NCI-H1105 treated with DMSO at 0.1 percent for 48 hours (cell line): ENCODE measurements at places on chromosomes 7 and 10.

GRCh38 chr10:106493751-106494150 is 670.8 kb downstream of the SORCS1 start:
- no peak for DNase-seq

- no peak for DNase-seq
These were observed 86.2 kb downstream of the ZRANB1 start for GRCh38 chr10:125027871-125028869.

- DNase-seq, result no peak
These were observed 275.9 kb downstream of the PRPF18 start for GRCh38 chr10:13862546-13863233.

DNA sequence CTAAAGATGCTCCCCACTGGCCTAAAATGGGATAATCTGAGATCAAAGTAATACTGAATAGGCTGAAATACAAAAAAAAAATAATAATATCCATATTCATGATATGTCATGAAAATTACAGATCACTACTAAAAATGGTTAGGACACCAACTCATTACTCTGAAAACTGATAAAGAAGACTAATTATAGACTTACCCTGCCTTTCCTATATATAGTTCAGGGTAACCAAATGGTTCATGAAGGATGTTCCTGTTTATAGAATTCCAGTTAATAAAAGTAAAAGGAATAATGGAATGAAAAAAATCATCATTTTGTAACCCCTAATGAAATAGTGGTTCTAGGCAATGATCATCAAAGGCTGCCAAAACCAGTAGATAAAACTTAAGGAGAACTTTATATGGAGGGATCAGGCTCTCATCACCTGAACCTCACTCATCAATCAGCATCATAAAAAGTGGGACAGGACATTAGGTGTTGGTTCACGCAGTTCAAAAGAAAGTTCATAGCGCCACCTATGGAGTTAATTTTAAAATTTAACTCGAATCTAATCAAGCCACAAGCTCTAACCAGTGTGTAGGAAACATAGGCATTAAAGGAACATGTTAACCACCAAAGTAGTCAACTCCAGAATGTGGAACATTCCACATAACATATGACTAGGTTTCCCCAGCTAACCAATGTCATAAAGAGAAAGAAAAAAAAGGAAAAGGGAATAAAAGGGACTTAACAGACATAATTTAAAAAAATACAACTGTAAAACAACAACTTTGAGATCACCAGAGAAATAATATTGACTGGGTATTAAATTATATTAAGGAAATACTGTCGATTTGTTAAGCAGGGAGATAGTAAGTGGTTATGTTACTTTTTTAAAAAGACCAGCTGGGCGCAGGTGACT is 35.7 kb downstream of the P4HA1 start:
- DNase-seq, result peak; percentile 50

DNA sequence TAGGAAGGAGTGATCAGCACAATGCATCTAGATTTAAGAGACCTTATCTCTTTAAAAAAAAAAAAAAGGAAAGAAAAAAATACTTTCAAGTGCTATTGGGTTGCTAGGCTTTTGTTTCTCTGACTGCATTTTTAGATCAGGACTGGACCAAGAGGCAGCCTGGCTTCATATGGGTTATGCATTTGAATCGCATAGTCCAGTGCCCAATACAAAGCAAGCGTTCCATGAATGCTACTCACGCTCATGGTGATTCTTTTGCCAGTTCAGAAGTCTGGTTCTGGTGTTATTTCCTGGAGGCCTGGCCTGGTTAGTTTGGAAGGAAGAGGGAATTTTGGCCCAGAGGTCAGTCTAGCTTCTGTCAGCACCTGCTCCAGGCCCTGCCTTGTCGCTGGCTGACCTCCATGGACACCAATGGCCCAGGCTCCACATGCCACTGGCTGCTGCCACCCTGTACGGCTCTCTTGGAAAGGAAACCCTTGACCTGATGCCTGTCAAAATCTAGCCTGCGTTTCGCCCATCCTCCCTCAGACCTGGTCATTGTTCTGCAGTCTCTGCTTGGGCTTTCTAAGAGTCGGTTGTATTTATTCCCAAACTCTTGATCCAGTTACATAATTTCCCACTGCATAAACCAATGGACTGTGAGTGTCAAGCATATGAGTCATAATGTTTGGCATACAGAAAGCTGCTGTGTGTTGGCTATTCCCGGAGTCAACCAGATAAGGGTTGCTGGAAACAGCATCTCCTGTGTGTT is 74.3 kb upstream of the MKX start:
- DNase-seq, result no peak

- DNase-seq, result no peak
These were observed 102.4 kb upstream of the SVIL start for GRCh38 chr10:29737074-29737593.

GRCh38 chr7:108367946-108368345 is 88.3 kb downstream of the NRCAM start:
- DNase-seq, result no peak

DNA sequence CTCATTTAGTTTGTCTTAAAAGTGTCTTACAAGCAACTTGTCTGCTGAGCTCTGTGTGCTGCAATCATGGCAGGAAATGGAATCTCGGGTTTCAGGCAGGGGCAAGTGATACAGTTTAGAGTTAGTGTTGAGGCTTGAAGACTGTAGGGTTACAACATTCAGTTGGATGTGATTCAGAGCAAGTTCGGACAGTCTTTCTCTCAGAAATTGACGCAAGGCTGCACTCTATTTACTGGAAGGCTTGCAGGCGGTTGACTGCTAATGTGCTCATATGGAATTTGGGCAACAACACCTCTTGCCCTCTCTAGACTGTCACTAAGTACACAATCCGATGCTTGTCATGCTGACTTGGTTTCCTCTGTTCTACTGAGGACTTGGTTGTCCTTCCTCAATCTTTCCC is 161.7 kb upstream of the BMPER start:
- DNase-seq, result no peak
